ENCODE measurements at places on chromosomes 5 and 9.

GRCh38 chr5:15026011-15026893, 154.7 kb upstream of the ANKH start:
- no peak for DNase-seq

- no peak for DNase-seq
Observed at GRCh38 chr5:337563-338130, 16.1 kb downstream of the AHRR start.

- no peak for DNase-seq
Observed at GRCh38 chr9:133255371-133256135, 19.4 kb downstream of the ABO start.

DNA sequence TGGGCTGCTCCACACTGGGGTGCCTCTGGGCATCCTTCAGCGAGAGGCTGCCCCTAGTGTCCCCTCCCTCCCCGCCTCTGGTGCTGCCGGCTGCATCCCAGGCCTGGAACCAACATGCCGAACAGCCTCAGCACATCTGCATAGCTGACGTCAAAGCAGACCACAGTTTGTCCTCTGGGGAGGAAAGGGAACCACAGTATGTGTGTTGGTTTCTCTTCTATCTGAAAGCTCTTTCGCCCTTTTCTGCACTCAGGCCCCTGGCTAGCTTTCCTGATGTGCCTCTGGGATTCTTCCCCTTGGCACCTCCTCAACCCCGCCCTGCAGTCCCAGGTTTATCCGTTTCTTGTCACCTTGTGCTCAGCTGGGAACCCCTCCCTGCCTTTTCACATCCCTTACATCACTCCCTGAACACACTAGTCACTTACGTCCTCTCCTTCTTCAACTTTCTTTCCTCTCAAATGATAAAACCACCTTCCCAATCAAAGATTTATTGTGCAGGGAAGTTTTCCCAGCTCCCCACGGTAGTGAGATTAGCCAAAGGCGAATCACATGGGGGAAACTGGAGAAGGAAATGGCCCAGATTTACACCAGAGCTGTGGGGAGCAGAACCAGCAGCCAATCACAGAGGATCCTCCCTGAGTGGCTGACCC, 35.5 kb upstream of the B4GALT1 start:
- DNase-seq, result no peak

DNA sequence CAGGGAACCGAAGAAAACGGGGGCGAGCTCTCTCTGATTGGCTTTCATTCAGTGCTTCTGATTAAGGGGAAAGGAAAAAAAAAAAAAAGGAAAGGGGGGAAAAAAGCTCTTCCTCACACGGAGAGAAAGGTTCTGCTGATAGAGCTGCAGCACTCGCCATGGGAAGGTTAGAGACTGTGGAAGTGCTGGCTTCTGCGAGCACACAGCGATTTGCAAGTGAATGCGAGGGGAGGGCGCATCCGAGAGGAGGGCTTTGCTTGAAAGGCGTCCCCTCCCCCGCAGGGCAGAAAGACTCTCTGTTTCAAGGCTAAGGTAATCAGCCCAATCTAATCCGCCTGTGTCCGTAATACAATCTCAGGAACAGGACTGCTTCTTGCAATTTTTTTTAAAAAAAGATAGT, at the start of gene CDH10:
Gene CDH10, minus strand, starts transcription at position 218 of the 400 bp plus-strand sequence. CDS start 51,488 bp downstream, outside the sequence.
- DNase-seq, result no peak

GRCh38 chr5:9681706-9682105, 51.6 kb upstream of the TAS2R1 start:
- no peak for DNase-seq

GRCh38 chr9:129650680-129651235, 8.8 kb upstream of the ASB6 start:
- no peak for DNase-seq

- no peak for DNase-seq
Observed at GRCh38 chr5:80198399-80198798, 57.4 kb downstream of the SERINC5 start.

GRCh38 chr9:27329291-27329690, 32.3 kb upstream of the EQTN start:
- no peak for DNase-seq

DNA sequence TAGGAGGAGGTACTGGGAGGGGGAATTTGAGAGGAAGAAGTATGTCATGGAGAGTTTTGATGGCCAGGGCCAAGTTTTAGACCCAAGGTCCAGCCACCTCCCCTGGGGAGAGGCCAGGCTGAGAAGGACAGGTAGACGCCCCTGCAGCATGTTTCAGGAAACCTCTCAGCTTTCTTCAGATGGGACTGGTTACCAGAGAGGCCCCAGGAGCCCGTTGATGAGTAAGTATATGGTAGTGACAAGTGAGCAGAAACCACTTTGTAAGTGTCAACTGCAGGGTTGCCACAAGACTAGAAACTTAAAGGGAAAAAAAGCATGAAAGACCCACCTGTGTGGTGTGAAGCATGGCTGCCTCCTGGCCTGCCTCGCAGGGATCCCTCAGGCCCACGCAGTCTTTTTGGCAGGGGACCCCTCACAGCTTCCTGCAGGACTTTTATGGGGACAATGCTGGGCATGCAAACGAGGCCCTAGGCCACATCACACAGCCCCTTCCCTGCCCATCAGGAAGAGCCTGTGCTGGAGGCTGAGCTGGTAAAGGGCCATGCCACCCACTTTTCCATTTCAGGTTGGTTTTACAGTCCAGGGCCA, 255.9 kb downstream of the FSTL4 start:
- DNase-seq, result no peak

GRCh38 chr5:74624931-74625505, 15.5 kb downstream of the ENC1 start:
- DNase-seq, result no peak

GRCh38 chr9:35519692-35520363, 29.9 kb downstream of the RUSC2 start:
- no peak for DNase-seq

GRCh38 chr9:18675973-18676372, 202.0 kb downstream of the ADAMTSL1 start:
- no peak for DNase-seq

DNA sequence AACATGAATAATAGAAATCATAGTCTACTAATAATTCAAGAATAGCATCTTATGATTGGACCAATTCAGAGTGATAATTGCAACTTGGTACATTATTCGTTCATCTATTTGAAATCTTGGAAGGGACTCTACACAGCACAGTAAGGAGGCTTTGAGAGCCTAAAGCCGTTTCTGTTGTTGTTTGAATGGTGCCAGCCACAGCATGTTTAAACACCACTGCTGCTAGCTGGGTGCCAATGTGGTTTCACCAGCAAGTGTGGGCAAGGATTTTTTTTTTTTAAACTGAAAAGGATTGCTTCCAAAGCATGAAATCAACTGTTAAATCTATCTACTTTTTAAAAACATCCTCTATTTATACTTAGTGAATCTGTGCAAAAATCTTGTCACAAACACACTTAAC, 253.9 kb upstream of the MAP3K1 start:
- DNase-seq, result no peak

DNA sequence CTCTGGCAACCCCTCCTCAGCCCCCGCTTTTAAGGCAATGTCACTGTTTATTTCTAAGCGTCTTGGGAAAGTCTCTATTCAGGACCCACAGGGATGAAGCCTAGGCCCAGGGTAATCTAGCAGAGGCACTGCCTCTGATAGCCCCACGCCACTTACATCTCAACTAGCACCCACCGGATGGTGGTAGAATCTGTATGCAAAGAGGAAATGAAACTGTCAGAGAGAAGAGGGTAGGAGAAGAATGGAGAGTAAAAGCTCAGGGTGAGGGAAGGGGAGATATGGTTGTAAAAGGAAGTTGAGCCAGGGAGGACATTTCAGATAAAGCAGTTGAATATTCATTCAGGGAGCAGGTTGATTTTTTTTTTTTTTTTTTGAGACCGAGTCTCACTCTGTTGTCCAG, 3.0 kb downstream of the FRRS1L start:
- DNase-seq, result no peak

- no peak for DNase-seq
Observed at GRCh38 chr5:61180886-61181285, 18.6 kb upstream of the SMIM15 start.

DNA sequence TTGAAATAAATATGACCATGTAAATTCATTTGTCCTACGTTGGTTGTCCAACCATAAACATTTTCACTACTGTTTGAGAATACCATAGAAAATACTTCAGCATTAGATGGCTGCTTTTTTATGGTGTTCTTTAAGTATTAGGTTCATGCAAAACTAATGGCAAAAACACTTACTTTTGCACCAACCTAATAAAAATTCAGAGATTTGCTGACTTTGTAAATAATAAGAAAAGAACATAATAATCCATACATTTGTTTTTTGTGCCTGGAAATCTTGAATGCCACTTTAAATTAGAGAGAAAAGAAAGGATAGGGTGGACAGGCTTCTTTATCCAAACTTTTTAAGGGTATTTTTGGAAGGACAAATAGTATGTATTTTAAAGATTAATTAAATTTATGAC, 719.7 kb upstream of the TYRP1 start:
- DNase-seq, result no peak

GRCh38 chr9:133322701-133323100, 13.3 kb downstream of the SURF6 start:
- no peak for DNase-seq

DNA sequence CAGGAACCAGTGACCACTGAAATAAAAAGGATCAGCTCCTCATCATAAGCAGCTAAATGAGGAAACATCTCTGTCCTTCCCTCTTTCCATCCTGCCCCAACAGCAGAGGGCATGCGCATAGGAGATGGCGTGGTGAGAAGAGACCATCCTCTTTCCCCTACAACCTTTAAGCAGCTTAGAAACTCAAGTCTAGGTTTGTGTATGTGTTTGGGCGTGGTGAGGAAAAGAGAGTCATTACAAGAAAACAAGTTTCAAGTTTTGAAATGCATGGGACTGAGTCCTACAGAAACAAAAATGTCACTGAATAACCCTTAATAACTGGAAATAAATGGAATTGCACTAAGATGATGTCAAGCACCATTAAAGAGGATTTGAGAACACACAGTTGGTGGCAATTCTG, 96.4 kb upstream of the IL12B start:
- no peak for DNase-seq

DNA sequence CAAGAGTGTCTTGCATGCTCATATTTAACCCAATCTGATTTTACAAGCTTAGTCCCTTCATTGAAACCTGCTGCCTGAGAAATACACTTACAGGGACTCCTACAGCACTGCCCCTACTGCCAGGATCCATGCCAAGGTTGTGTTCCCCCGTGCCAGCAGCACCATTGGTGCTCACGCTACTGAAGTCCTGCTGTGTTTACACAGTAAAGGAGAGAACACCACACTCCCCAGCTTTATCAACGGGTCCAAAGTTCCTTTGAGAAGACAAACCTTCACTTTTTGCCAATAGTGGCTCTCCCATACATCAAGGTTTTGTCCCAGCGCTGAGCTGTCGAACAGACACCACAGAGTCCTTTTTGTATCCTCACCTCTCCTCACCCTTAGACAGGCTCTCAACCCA, 155.1 kb upstream of the WWC1 start:
- DNase-seq, result no peak

GRCh38 chr9:86517475-86517874, 163.3 kb upstream of the TUT7 start:
- no peak for DNase-seq

DNA sequence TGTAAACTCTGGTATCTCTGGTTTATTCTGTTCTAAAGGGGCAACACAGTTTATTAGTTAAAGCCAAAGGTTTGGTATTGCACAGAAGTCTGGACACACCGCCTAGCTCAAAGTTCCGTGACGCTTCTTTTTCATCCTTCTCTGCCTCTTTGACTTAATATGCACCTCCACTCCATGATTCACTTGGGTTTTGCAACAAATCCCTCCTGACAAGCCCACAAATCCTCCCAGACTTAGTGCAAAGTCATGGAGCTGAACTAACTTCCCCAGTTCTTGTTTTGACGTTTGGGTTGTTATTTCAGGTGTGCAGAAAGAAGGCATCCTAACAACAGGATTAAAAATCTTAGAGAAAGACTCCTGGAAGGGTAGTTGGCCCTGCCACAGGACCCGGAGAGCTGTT, 441.6 kb upstream of the DMAC1 start:
- DNase-seq, result no peak

DNA sequence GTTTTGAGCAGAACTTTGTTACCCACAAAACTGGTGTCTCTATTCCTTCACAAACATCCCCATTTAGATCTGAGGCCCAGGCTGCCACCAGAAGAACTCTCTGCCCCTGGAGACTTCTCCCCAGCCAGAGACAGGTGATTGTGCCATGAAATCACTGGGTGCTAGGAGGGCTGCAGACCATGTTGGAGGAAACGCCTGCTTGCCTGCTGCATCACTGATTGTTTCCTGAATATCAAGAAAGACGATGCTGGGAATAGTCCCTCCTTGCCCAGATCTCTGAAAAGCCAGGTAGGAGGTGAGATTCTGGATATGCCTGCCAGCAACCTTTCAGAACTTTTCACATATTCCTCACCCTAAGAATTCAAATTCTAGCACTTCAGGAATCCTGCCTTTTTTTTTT, 8.1 kb downstream of the ZNF366 start:
- DNase-seq, result no peak

DNA sequence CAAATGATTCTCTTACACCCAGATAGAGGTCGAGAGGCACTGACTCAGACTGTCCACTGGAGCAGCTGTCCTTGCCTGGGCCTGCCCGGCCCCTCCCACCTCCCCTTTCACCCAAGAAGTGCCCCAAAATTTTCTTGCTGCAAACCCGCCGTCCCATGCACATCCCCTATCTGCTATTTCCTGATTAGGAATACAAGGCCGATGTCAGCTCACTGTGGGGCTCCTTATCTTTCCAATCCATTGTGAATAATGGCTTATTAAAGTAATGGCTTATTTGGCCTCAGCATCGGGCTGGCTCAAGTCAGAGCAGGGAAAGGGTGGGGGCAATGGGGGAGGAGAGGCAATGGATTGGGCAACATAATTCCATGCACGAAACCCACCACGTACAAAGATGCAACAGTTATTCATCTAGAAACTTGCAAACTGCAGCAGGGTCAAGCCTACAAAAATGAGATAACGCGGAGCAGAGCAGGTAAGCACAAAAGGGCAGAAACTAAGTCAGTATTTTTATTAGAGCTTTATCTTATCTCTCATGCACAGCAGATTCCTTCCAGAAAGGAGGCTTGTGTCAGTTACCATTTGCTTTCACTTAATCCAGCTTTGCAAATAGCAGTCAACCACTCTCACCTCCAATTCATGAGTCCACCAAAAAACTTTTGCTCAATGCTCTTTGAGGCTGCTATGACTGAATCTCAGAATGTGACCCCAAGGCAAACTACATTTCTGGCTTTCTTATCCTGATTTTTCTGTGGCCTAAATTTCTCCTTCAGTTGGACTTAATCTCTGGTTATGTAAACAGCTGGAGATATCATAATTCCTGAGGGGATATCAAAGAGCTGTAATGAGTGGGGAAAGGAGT, 138.2 kb upstream of the OSMR start:
- no peak for DNase-seq

GRCh38 chr9:124665391-124666058, 105.6 kb downstream of the NR6A1 start:
- DNase-seq, result no peak

- no peak for DNase-seq
Observed at GRCh38 chr5:56964173-56964572, 12.2 kb upstream of the MIER3 start.

- no peak for DNase-seq
Observed at GRCh38 chr9:138046641-138047301, 169.2 kb downstream of the CACNA1B start.

GRCh38 chr5:150120617-150121447, 34.5 kb upstream of the CSF1R start:
- DNase-seq, result no peak

- DNase-seq, result no peak
Observed at GRCh38 chr5:21142791-21143190, 1154.8 kb upstream of the CDH18 start.
